ENCODE measurements at places on chromosomes 5 and 9.

- no peak for DNase-seq
Observed at GRCh38 chr5:115844321-115844817, 2.6 kb downstream of the AP3S1 start.

DNA sequence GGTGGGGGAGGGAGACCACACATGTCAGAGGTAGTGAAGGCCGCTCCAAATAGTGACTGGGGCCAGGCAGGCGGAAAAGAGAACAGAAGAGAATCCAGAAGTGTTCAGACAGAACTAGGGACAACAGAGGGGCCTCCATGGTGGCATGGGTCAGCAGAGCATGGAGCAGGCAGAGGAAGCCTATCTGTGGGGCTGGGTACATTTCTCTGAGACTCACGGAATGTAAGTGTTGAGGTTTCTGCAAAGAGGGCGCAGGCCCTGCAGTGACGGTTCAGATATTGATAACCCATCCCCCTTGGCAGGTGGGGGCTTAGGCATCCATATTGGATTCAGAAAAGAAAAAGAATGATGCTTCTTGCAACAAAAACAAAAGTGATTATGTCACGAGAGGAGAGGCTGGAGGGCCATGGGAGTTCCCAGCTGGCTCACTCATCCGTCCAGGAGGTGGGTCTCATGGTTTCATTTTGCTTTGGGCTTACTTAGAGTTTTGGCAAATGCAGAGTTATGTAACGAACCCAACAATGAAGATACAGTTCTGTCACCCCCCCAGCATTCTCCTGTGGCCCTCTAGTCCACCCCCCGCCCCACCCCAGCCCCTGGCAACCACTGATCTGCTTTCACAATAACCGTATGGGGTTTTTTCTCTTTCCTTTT lies 5.4 kb upstream of the RMND5B start:
- DNase-seq: no peak

DNA sequence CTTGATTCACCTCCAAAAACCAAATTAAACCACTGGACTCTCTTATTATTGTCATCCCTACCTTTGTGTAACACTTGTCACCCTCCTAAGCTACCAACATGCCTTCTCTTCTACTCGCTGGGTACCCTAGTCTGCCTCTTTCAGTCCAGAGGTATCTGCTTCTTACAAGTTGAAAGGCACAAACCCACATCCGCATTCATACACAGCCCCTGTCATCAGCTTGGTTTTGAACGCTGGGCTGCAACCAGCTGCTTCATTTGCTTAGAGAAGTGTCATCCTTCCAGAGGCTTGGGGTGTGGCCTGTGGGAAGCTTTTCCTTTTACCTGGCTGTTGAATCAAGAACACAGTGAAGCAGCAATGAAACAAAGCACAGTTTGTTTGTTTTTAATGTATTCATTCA lies 138.8 kb upstream of the WWC1 start:
- no peak for DNase-seq

- no peak for DNase-seq
Observed at GRCh38 chr5:168132241-168132641, 159.2 kb upstream of the WWC1 start.

- no peak for DNase-seq
Observed at GRCh38 chr5:133758641-133759040, 146.3 kb upstream of the FSTL4 start.

- DNase-seq: no peak
Observed at GRCh38 chr9:124606027-124606426, 98.8 kb upstream of the NR5A1 start.

- no peak for DNase-seq
Observed at GRCh38 chr5:103263054-103263453, 4.5 kb downstream of the MACIR start.

DNA sequence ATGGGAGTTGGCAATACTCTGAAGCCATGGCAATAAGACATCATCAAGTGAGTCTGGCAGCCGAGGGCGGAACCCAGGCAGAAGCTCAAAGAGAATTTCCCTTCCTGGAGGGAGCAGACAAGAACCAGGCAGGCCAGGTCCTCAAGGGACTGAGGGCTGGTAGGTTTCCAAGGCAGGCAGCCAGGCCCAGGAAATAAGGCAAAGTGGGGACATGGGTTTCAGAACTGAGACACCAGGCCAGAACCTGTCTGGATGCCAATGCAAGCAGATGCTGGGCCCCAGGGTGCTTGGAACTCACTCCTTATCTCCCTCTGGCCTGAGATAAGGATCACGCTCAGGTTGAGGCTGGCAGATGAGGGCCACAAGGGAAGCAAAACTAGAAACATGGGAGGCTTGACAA lies 8.9 kb downstream of the TSSK1B start:
- DNase-seq: no peak

GRCh38 chr9:113350937-113351336 lies 1.6 kb downstream of the BSPRY start:
- no peak for DNase-seq

GRCh38 chr5:30390095-30390494 lies 803.4 kb upstream of the CDH6 start:
- no peak for DNase-seq

DNA sequence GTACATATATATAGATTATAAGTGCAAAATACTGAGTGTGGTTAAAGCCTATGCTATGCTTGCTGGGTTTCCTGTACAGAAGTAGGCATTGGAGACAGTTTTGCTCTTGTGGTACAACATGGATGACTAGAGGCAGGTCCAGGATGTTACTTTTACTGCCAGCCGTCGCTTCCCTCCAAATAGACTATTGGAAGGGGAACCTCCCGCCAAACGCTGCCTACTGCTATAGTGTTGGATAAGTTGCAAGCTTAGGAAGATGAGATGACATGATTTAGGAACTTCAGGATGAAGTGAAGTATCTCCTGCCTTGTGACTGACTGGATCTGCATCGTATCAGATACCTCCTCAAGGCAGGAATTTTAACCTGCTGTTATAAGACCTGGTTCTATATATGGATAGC lies 30.9 kb downstream of the JAK2 start:
- no peak for DNase-seq

GRCh38 chr5:113682497-113683136 lies 169.1 kb downstream of the YTHDC2 start:
- DNase-seq: no peak

GRCh38 chr9:124217836-124218437 lies 39.8 kb upstream of the NEK6 start:
- no peak for DNase-seq

- DNase-seq: no peak
Observed at GRCh38 chr9:88092797-88093331, 45.4 kb downstream of the SPATA31C2 start.

- DNase-seq: peak; percentile 57
Observed at GRCh38 chr9:96853781-96854650, at the start of gene ZNF782. ZNF782 (minus strand) TSS chr9:96854514; CDS start chr9:96851961, 2,553 bp downstream.

- DNase-seq: no peak
Observed at GRCh38 chr9:341634-342421, 127.2 kb downstream of the DOCK8 start.

DNA sequence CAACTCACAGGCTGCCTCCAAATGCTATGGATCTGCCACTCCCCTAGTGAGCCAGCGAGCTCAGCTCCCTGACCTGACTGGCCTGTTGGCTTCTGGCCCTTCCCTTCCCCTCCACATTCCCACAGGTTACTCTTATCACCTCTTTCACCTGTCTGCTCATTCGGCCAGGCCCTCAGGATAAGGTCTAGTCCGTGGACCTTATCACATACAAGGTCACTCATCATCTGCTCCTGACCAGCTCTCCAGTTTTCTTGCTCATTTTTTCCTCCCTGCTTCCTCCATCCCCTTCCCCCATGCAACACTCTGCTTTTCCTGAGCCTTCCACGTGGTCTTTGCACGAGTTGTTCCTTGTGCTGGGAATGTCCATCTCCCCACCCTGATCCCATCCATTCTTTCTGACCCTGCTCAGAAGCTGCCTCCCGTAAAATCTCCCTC lies 25.9 kb upstream of the NDST1 start:
- no peak for DNase-seq

- DNase-seq: no peak
Observed at GRCh38 chr5:126723643-126724042, 53.3 kb upstream of the LMNB1 start.

- DNase-seq: no peak
Observed at GRCh38 chr9:74847478-74848152, 40.1 kb downstream of the TRPM6 start.

DNA sequence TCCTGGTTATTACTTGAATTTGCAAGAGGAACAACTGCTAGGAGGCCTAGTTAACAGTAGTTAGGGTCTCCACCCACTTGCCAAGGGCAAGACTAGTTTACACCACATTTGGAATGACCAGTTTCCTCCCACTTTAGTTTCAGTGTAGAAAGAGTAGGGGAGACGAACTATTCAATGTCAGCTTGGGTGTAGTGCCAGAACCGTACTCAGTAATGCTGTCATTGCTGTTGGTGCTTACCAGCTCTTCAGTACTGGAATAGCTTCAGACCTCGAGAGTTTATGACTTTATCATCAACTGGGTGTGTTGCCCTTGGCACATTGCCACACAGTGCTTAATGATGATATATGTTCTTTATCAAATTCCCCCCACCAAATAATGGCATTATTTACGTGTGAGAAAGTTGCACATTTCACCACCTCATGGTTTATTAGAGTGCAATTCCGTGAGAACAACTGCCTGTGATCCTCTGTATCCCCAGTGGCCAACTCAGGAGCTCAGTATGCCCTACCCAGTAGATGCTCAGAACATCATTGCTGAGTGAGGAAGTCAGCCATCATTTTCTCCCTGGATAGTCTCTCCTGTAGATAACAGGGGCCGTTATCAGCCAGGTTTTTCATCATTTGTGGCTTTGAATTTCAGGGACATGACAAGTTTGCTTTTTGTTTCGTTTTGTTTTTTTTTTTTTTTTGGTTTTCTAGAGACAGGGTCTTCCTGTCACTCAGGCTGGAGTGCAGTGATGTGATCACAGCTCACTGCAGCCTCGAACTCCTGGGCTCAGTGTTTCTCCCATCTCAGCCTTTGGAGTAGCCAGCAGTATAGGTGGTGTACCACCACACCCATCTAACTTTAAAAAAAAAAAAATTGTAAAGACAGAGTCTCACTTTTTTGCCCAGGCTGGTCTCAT lies 67.3 kb downstream of the DOCK8 start:
- no peak for DNase-seq

- no peak for DNase-seq
Observed at GRCh38 chr5:111984044-111984443, 227.1 kb upstream of the NREP start.

DNA sequence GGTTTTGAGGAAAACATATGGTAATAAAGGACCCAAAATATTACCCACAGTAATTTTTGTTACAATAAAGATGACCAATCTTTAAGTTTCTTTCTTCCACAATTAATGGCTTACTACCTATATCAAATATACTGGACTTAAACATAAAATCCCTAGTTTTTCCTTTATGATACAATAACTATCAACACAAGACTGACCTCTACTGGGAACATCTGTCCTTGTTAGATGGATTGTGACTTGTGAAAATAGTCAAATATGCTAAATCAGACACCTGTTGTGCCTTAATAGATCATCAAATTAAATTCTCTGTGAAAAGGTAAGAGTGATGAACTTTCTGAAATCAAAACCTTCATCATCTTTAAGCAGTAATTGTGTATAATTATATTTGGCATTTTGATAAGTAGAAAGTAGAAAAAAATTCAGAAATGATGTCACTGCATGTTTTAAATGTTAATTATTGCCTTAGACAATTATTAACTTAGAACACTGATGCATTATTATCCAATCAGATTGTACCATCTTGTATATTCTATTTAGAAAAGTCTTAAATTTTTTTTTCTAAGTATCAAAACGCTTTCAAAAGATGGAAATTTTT lies 113.6 kb downstream of the DEPDC1B start:
- no peak for DNase-seq

- no peak for DNase-seq
Observed at GRCh38 chr5:172941067-172941516, 18.1 kb upstream of the RPL26L1 start.

GRCh38 chr5:134403951-134404350 lies 7.7 kb downstream of the CDKN2AIPNL start:
- no peak for DNase-seq

GRCh38 chr5:61811052-61811451 lies 479.0 kb downstream of the ZSWIM6 start:
- no peak for DNase-seq

- no peak for DNase-seq
Observed at GRCh38 chr5:156402387-156402921, 75.5 kb downstream of the SGCD start.

- no peak for DNase-seq
Observed at GRCh38 chr5:147017191-147017590, 138.6 kb upstream of the PPP2R2B start.

- DNase-seq: no peak
Observed at GRCh38 chr9:81408951-81409350, 280.4 kb downstream of the TLE1 start.

- no peak for DNase-seq
Observed at GRCh38 chr9:131708226-131709002, 31.5 kb downstream of the RAPGEF1 start.

DNA sequence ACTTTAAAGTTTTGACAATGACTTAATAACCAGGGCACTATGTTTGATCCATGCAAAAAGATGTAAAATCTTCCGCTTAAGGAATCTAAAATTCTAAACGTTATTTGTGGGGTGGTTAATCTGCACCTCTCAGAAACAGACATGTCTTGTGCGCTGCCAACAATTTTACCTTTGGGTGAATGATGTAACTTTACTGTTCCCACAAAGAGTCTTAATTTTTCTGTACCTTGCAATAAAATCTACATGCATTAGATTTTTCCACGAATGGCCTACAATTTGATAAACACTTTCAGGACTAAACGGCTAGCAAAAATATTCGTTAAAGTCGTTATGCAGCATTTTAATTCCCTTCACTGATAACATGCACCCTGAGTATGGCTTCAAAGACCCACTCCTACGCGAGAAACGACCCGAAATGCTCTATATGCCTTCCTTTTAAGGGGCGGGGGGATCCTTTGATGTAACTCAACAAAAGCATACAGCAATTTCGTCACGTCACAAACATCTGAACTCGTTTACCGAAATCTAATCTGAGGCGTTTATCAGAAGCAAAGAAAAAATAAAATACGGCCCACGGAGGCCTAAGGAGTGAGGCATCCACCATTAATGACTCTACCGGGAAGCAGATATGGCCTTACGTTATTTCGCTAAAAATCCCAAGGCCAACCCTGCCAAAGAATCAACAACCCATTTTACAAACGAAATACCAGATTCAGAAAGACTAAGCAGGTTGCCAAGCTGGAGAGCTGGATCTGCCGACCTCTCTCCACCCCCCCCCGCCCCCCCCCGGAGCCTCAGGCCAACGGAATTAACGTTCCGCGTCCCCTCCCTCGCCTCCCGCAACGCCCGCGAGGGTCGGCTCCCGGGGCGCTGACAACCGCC lies 621 bp downstream of the AK6 start:
- DNase-seq: no peak

DNA sequence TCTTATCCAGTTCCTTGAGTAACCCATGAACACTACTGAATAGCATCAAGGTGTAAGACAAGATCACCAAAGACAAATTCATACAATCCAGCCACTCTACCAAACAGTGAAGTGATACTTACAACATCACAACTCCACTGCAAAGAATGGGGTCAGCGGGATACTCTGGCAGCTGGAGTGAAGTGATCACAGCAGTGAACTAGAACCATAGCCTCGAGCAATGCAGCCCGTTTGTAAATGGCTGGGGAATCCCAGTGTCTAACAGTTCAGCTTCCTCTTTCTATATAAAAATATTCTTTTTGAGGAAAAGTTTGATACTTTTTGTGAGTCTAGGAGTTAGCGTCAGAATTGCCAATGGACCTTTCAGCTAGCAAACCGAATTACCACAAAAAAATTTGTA lies 515.2 kb downstream of the ZNF608 start:
- no peak for DNase-seq

- DNase-seq: no peak
Observed at GRCh38 chr5:57185313-57185712, 11.5 kb downstream of the GPBP1 start.

Measured in activated CD8-positive, alpha-beta memory T cell treated with anti-CD3 and anti-CD28 coated beads for 1 hour (primary cell).